ENCODE measurements at places on chromosomes 16 and 17.

- DNase-seq: no peak
Observed at GRCh38 chr16:84299734-84300440, 5.2 kb downstream of the WFDC1 start.

DNA sequence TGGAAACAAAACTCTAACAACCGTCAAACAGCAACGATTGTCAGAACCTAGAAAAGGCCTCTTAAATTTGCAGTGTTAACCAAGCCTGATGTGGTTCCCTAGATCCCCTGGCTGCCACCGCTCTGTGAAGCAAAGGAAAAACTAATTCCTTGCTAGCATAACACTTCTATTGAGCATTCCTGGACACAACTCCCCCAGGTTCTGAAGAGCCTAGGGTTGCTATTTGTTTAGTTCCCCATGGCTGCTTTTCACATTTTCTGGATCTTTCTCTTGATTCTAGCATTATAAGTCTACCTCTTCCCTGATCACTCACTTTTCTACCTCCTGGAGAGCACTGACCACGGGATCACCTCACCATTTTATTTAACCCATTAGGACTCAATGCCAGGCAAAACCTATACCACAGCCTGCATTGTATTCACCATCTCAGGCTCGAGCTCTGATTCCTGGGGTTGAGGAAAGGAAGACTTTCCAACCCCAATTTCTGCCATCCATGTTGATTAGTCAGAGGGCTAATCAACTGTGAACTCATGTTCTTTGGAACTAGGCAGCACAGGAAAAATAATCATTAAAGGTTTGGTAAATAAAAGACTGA lies 692 bp upstream of the KCNJ16 start:
- no peak for DNase-seq

GRCh38 chr16:81830845-81831540 lies 51.9 kb downstream of the PLCG2 start:
- DNase-seq: no peak

GRCh38 chr16:8832717-8833105 lies 35.1 kb downstream of the PMM2 start:
- no peak for DNase-seq

GRCh38 chr17:59853168-59853918 lies 39.4 kb downstream of the TUBD1 start:
- no peak for DNase-seq

- DNase-seq: no peak
Observed at GRCh38 chr16:1631931-1632637, 19.9 kb downstream of the CRAMP1 start.

DNA sequence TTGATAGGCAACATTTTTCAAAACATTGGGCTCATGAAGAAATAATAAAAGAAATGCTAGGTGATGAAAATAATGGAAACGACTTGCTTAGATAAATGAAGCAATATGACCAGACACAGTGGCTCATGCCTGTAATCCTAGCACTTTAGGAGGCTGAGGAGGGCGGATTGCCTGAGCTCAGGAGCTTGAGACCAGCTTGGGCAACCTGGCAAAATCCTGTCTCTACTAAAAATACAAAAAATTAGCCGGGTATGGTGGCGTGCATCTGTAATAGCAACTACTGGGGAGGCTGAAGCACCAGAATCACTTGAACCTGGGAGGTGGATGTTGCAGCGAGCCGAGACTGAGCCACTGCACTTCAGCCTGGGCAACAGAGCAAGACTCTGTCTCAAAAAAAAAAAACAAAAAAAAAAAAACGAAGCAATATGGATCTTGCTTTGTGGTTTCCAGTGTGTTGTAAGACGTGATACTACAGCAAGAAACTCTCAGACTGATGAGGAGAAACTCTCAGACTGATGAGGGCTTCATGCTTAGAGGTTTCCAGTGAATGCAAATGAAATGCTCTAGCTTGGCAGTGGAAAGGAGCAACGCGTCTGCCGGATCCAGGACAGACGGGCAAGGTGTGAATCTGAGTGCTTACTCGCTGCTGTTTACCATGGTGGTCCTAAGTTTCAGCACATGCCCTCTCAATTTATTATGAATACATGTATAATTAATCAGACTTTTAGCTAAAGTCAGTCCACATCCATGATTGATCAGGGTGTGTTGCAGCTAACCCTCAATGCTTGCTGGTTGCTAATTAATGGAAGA lies 11.5 kb upstream of the IGF2BP1 start:
- no peak for DNase-seq

DNA sequence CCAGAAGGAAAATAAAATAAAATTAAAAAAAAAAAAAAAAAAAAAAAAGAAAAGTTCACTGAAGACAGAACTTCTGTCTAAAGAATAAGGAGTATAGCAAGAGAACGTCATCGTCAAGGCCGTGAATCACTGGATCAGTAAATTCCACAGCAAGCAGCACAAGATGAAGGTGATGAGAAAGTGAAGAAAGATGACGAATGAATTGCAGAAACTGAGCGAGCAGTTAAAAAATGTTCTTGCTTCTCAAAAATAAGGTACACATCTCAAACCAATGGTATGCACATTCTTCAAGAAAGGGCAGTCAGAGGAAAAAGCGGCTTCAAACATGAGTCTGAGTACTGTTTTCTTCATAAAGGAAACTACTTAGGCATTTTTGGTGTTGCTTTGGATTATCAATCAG lies 104.7 kb downstream of the SMG6 start:
- DNase-seq: no peak

GRCh38 chr17:64781014-64781756 lies 119.1 kb upstream of the SMURF2 start:
- no peak for DNase-seq

GRCh38 chr17:50661795-50662391 lies 27.2 kb downstream of the ABCC3 start:
- DNase-seq: no peak

- no peak for DNase-seq
Observed at GRCh38 chr16:3687021-3687420, 30.3 kb downstream of the TRAP1 start.

GRCh38 chr16:22969567-22969966 lies 155.6 kb downstream of the HS3ST2 start:
- DNase-seq: no peak

DNA sequence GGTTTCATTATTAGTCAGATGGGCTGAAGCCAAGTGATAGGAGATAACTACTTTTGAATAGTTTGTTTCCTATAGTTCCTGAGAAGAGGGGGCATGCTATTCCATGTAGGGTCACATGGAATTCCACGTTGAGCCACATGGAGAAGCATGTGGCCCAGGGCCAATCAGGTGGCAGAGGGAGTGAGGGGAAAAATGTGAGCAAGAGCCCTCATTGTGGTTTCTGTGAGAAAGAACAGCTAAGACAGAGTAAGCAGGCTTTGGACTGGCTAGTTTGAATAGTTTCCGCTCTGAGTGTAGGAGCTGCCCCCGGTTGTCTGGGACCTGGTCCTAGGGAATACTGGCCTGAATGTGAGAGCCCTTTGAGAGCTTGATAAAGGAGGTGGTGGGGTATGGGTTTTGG lies 69.9 kb upstream of the CNTNAP4 start:
- DNase-seq: no peak

GRCh38 chr17:29524692-29525091 lies 42.1 kb downstream of the ABHD15 start:
- no peak for DNase-seq
